ENCODE measurements at places on chromosomes 3 and 15.
A peak's percentile ranks its signal among the peaks of the same experiment; 100 is the strongest.

- DNase-seq = no peak
These were observed 487.0 kb upstream of the PROK2 start for GRCh38 chr3:72271923-72272322.

- DNase-seq = no peak
These were observed 34.9 kb upstream of the ST6GAL1 start for GRCh38 chr3:186895406-186895805.

- no peak for DNase-seq
These were observed 160.5 kb downstream of the THSD4 start for GRCh38 chr15:71275566-71276335.

- peak; percentile 71 for DNase-seq
These were observed at the start of gene DCLK3 for GRCh38 chr3:36763850-36764703. DCLK3 (minus strand) TSS chr3:36764553; CDS start chr3:36764263, 290 bp downstream.

GRCh38 chr15:36951731-36952247 lies 148.6 kb downstream of the MEIS2 start:
- no peak for DNase-seq

GRCh38 chr15:92930054-92930621 lies 30.0 kb downstream of the CHD2 start:
- DNase-seq = no peak

DNA sequence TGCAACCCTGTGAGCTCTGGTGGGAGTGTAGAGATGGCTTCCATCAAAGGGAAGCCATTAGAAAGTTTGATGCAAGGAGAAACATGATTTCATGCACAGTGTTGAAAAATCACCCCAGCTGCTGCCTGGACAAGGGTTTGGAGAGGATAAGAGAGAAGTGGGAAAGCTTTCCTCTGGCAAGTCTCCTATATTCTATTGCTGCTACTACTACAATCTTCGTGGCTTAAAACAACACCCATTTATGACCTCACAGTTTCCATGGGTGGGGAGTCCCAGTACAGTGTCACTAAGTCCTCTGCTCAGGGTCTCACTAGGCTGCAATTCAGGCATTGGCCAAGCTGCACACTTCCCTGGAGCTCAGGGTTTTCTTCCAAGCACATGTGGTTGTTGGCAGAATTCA lies 229.3 kb downstream of the TAFA4 start:
- DNase-seq = no peak

DNA sequence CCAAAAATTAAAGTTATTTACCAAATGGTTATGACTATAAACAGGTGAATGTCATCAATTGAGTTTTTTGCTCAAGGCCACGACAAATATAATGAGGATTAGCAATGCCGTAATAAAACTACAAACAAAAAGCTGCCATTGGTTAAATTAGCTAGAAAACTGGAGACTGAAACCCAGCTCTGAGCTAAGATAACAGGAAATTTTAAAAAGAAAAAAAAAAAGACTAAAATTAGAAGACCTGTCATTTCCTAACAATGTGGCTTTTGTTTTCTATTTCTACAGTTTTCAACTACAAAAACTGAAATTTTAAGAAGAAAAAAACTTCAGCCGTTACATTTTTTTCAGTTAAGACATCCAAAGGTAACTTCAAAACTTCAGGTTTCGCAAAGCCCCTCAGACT lies 9.7 kb downstream of the SLC12A6 start:
- no peak for DNase-seq

DNA sequence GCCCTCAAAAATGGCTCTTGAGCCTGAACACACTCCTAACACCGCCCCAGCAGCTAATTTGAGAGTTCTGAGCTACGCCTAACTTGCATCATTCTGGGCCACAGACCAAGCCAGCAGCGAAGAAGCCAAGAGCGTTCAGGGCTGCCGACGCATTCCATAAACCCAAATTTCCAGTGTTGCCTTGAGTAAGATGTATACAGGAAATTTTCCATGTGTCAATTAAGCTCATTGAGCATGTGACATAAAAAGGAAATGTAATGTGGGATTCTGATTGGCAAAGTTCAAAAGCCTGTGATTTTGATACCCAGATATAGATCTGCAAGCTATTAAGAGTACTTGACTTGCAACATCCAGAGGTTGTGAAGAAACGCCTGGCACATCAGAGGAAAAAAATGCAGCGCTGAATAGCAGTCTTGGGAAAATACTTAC lies 148.6 kb upstream of the NR2F2 start:
- DNase-seq = no peak

GRCh38 chr3:101898752-101899169 lies 49.4 kb downstream of the NFKBIZ start:
- DNase-seq = no peak

DNA sequence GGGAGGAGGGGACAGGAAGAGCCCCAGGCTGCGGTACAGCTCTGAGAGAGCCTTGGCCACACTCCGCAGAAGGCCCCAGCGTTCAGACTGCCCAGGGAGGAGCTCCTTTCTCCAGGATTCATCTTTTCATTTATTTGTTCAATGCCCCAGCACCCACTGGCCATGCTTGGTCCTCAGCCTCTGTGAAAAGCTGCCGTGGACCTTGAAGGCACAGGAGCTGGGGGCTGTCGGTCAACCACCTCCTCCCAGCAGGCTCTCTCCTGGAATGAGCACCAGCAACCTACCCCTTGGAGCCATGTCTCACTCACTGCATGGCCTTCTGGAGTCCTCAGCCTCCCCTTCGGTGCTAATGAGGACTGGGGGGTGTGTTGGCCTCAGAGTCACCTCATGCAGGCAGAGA lies 21.6 kb upstream of the PRR23E start:
- no peak for DNase-seq

GRCh38 chr15:29889542-29890329 lies 67.5 kb upstream of the TJP1 start:
- peak; percentile 45 for DNase-seq

GRCh38 chr3:126498929-126499328 lies 18.6 kb downstream of the UROC1 start:
- peak; percentile 58 for DNase-seq

- no peak for DNase-seq
These were observed 27.8 kb downstream of the COL8A1 start for GRCh38 chr3:99666201-99666600.

Data from iPS-NIHi11 (cell line).